ENCODE measurements at places on chromosomes 5 and 9.

GRCh38 chr9:108182950-108183381, 672.8 kb downstream of the ACTL7B start:
- no peak for DNase-seq

DNA sequence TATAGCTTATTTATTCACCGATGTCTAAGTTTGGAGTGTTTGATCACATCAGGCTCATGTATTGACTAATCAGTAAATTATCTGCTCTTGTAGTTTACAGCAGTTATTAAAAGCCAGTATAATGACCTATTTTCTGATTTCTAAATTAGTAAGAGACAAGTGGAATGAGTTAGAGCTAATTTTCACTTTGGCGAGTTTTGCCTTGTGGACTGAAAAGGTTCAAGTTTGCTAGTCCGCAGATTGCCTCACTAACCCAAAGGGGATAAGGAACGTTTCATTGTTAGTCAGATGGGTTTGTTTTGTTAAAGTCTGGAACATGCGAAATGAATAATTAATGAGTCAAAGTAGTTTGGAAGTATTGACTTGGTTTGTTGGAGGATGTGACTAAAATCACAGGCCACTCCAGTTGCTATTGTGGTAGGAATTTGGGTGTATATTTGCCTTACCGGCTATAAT, 40.1 kb downstream of the SMARCA2 start:
- DNase-seq: peak; percentile 73

- DNase-seq: no peak
These were observed 10.8 kb downstream of the KIF24 start for GRCh38 chr9:34318163-34318790.

DNA sequence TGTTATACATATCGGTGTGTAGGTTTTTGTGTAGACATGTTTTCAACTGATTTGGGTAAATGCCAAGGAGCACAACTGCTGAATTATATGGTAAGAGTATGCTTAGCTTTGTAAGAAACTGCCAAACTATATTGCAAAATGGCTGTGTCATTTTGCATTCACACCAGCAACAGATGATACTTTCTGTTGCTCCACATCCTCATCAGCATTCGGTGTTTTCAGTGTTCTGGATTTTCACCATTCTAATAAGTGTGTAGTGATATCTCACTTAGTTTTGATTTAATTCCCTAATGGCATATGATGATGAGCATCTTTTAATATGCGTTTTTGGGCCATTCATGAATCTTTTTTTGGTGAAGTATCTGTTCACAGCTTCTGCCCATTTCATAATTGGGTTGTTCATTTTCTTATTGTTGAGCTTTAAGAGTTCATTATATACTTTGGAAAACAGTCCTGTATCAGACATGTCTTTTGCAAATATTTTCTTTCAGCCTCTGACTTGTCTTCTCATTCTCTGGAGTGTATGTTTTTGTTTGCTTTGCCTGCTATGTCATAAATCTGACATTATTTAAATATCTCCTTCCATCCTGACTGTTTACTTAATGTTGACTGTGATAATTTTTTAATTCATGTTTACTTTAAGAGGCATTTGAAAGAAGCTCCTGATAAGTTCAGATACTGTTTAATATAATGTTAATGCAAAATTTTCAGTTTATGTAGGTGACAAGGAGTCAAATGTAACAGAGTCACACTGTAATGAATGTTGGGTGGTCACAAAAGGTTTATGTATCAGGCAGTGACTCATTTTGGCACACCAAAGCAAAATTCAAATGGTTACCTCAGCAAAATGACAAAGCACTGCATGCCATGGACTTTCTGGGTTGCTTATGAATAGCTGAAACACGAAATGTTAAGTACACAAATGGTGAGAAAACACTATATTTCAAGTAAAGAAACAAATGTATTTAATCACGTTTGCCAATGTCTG, 181.1 kb upstream of the DAB2 start:
- DNase-seq: no peak

GRCh38 chr9:129981180-129981907, 61.6 kb downstream of the FNBP1 start:
- no peak for DNase-seq

DNA sequence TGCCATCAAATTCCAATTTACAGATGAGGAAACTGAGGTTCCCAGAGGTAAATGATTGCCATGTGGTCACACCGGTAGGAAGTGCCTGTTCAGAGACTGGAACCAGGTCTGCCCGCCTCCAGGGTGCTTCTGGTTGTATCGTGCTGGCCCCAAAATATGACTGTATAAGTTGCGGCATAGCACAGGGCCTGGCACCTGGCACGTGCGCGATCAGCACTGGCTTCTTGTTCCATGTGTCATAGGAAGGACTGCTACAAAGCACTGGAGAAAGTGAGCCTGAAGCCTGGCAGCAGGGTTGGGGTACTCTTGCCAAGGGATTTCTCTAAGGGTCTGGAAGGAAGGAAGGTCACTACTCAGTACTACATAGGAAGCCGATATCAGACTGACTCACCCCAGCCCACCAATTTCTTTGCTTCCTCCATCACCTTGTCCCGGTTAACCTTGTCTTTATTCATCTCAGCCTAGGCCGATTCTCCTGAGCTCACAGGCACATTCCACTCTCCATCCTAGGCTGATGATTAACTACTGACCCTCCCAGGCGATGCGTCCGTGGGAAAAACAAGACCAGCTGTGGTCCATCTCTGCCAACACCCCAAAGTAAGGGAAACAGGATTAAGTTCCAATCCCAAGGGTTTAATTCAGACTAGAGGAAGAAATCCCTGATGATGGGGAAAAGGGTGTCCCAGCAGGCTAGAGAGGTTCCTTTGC, 1.8 kb downstream of the HRH2 start:
- no peak for DNase-seq

- peak; percentile 88 for DNase-seq
These were observed 114.8 kb downstream of the TLE4 start for GRCh38 chr9:79686381-79687130.

All from HFFc6 (cell line).